ENCODE measurements at places on chromosomes 5 and 9.

- DNase-seq = no peak
Measured at GRCh38 chr5:147968855-147969254, 62.5 kb upstream of the C5orf46 start.

DNA sequence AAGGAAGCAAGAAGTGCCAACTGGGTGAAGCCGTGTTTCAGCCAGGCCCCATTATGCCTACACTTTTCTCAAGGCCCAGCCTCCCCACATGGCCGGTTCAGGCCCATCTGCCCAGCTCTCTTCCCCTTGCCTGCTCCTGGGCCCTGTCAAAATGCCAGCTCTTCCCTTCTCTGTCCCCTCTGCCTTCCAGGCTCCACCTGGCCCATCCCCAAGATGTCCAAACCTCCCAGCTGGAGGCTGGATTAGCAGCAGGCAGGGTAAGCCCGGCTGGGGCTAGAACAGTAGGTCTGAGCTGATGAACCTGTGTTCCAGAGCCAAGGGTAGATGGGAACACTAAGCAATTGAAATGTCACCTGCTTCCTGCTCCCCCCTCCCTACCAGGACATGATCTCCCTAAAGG lies 64.1 kb upstream of the HSPA9 start:
- DNase-seq = no peak

DNA sequence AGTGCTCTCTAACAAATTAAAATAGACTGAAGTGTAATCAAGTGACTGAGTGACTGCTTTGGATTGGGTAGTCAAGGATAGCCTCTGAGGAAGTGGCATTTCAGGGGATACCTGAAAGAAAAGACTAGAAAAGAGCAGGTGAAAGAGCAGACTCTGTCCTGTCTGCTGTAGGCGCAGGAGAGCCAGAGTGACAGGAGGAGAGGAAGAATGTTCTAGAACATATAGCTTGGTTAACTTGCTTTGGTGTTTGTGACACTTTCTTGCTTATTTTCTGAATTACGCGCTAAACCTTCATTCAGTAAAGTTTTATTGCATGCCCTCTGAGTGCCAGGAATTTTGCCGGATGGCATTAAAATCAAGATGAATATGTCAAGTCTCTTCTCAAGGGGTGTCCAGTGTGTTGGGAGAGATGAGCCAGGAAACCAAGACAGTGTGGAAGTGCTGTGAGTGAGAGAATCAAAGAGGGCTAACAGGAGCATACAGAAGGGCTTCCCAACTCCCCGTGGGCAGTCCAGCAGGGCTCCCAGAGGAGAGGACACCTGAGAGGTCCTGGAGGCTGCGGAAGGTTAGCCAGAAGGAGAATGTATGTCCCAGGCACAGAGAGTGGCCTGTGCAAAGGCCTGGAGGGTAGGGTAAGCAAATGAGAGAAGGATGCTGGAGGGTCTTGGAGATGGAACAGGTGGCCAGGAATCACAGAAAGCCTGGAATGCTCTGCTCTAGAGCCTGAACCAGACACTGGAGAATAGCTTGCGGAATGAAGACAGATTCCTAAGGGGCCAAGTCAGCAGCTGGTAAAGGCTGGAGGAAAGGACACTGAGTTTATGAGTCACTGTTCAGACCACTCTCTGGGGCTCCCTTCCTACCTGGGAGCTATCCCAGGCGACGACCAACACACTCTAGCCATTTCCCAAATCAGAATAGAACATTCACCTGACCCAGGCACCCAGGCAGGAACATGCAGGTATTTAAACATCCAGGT lies 59.3 kb downstream of the SLC22A5 start:
- no peak for DNase-seq

DNA sequence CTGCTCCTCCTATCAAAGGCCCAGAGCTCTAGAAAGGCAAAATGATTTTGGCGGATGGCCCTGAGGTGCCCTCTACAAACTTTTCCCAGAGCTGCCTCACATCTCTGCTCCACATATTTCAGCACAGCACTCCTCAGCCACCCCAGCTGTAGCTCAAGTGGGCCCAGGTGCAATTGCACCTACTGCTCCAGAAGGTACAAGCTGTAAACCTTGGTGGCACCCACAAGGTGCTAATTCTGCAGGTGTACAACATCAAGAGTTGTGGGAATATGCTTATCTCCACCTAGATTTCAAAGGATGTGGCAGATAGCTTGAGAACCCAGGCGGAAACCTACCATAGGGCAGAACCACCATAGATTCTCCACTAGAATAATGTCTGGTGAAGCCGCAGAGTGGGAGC lies 432.2 kb downstream of the TMEM232 start:
- no peak for DNase-seq

DNA sequence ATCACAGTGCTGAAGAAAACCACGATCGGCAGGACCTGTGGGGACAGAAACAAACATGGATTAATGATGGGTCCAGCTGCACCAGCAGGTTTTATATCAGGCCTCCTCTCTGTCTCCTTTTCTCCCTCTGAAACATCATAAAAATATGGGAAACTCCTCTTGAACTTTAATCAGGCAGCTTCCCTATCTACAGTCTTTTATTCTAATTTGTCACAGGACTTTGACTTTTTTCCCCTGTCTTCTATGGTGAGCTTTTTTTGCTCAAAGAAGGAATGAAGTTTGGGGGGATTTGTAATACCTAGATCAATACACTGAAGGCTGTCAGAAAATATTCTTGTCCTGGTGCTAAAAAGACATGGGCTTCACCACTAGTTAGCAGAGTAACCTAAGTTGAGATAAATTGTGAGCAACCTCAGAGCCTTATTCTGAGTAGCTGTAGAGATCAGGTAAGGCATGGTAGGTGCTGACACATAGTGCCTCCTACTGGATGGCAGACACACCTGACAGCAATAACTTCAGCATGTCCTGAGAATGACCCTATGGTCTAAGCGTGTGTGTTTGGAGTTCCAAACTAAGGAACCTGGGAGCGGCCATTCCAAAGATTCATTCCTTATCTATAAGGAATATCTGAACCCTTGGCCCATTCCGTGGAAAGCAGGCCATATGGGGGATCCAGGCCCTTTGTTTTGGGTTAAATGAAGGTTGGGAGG lies 46.2 kb downstream of the SLC28A3 start:
- DNase-seq = no peak
